Activated CD4-positive, alpha-beta memory T cell treated with anti-CD3 and anti-CD28 coated beads, Interleukin-2, amount 10 ng/mL, durations not matched to agents 7 days and 5 days (primary cell): ENCODE measurements at places on chromosomes 16 and 17. TPM values are rescaled to one million over a fixed set of nuclear protein-coding genes. Genes with fewer than 3 reads are reported as not detected.
A peak's percentile ranks its signal among the peaks of the same experiment; 100 is the strongest.

DNA sequence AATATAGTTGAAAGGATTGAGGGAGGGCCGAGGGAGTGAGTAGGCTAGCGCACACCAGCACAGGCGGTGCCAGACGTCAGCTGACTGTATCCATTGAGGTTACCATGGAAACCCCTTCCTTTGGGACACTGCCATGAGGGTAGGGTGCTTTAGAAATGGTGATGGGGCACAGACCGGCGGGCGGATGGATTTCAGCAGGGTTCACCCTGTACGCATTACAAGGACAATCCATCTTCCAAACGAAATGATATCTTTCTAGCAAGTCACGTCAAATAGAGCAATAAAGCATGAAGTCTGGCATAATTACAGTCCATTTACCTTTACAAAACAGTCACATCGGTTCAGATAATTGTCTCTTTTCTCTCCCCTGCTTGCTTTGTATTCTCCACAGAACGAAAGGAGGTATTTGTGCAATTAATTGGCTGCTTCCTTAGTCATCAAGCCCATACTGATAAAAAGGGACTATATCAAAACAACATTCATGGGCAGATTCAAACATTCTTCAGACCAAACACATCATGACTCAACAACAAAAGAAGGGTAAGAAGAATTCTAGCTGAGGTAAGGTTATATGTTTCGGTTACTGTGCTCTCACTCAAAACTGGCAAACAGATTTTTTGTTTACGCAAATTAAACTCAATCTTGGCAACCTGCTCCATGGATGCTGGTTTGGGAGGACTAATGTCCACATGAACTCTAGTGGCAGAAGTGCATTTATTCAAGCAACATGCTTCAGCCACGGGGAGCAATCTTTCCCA, 140.6 kb downstream of the CDK5R1 start:
- H3K27ac ChIP-seq = no peak overlapping the region
- H3K36me3 ChIP-seq = no peaks in the 10 kb centered on the region
- H3K4me3 ChIP-seq = no peak overlapping the region
- no peak for DNase-seq

The ATP2A1 gene
- 1.6 TPM for total RNA-seq

- H3K4me1 ChIP-seq = peaks cover 17% of the 10 kb centered on the region
- H3K4me3 ChIP-seq = no peak overlapping the region
- H3K36me3 ChIP-seq = no peaks in the 10 kb centered on the region
- H3K27ac ChIP-seq = no peak overlapping the region
- H3K27me3 ChIP-seq = peaks cover 48% of the 10 kb centered on the region
- DNase-seq = no peak
Measured at GRCh38 chr17:37702598-37702997, 42.3 kb downstream of the HNF1B start.

DNA sequence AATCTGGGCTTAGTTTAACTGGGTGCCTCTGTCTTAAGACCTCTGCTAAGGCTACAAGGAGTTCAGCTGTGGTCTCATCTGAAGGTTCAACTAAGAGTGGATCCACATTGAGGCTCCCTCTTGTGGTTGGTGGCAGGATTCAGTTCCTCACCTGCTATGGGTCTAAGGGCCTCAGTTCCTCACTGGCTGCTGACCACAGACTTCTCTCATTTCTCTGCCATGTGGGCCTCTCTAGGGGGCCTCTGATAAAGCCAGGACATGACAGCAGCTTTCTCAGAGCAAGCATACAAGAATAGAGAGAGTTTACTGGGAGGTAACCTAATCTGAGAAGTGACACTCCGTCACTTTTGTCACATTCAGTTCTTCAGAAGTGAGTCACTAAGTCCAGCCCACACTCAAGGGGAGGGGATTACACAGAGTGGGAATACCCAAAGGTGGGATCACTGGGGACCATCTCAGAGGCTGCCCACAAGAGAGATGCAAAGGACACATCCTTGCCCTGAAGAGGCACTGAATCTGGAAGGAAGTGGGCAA, 19.2 kb upstream of the ABAT start:
- peaks cover 5% of the 10 kb centered on the region for H3K4me1 ChIP-seq
- H3K4me3 ChIP-seq = no peak overlapping the region
- peak; percentile 50 for DNase-seq
- no peaks in the 10 kb centered on the region for H3K27me3 ChIP-seq
- H3K27ac ChIP-seq = no peak overlapping the region

DNA sequence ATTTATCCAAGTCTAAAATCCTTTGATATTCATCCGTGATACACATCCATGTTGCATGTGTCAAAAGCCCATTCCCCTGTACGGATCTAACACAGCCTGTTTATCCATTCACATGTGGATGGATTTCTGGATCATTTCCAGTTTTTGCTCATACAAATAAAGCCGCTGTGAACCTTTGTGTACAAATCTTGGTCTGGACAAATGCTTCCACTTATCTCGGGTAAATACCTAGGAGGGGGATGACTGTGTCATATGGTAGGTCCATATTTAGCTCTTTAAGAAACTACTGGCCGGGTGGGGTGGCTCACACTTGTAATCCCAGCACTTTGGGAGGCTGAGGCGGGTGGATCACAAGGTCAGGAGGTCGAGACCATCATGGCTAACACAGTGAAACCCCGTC, 6.3 kb upstream of the TBCD start:
- H3K36me3 ChIP-seq = peaks cover 13% of the 10 kb centered on the region
- peaks cover 2% of the 10 kb centered on the region for H3K27me3 ChIP-seq
- H3K4me1 ChIP-seq = no peaks in the 10 kb centered on the region
- no peak for DNase-seq

DNA sequence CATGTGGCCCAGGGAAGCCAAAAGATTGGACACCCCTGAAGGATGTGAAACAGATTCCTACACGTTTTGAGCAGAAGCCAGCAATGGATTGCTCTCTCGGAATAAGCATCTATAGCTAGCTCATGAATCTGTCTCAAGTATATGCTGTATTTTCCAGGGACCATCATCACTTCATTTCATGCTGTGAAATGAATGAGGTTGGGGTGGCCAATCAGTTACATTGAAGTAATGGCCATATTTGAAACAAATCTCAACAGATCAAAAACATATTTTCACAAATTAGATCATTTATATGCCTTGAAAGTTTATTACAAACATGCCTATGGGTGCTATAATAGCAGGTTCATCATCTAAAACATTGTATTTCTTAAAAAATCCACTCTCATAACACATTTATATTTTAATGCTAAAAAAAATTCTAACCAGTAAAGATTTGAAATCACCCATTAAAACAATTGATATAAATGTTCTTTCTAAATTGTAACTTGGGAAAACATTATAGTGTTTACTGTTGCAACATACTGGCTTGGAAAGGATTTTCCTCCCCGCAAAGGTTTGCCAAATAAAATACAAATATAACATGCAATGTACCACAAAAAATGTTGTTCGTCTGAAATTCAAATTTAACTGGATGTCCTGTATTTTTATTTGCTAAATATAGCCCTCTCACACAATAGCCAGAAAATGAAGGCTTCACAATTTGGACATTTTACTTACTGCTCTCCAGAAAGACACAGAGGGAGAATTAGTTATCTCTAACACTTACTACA, 743.6 kb downstream of the KCNJ2 start:
- no peaks in the 10 kb centered on the region for H3K4me1 ChIP-seq
- no peak overlapping the region for H3K27ac ChIP-seq
- H3K27me3 ChIP-seq = no peaks in the 10 kb centered on the region
- no peak overlapping the region for H3K4me3 ChIP-seq

GRCh38 chr17:10614536-10615155, 42.5 kb downstream of the MYH3 start:
- H3K27ac ChIP-seq = no peak overlapping the region
- no peaks in the 10 kb centered on the region for H3K4me1 ChIP-seq
- H3K36me3 ChIP-seq = no peaks in the 10 kb centered on the region
- H3K4me3 ChIP-seq = no peak overlapping the region

GRCh38 chr16:30996985-30997724, 12.1 kb downstream of the HSD3B7 start:
- peak overlapping the region; percentile 78 for H3K27ac ChIP-seq
- peaks cover 37% of the 10 kb centered on the region for H3K4me1 ChIP-seq
- peak overlapping the region; percentile 84 for H3K4me3 ChIP-seq
- DNase-seq = peak; percentile 88
- peaks cover 12% of the 10 kb centered on the region for H3K27me3 ChIP-seq
- H3K36me3 ChIP-seq = no peaks in the 10 kb centered on the region

DNA sequence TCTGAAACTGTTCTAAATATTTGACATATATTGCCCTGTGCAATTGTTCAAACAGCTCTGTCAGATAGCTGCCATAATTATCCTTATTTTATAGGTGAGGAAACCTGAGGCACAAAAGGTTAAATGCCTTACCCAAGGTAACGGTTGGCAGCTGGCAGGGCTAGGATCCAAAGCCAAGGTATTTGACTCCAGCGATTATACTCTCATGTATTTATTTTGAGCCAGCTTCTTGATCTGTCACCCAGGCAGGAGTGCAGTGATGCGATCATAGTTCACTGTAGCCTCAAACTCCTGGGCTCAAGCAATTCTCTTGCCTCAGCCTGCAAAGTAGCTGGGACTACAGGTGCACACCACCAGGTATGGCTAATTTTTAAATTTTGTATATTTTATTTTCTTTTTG, 7.2 kb downstream of the ENO3 start:
- no peaks in the 10 kb centered on the region for H3K27me3 ChIP-seq
- H3K4me1 ChIP-seq = peaks cover 3% of the 10 kb centered on the region
- peaks cover 22% of the 10 kb centered on the region for H3K36me3 ChIP-seq
- DNase-seq = no peak
- no peak overlapping the region for H3K27ac ChIP-seq
- no peak overlapping the region for H3K4me3 ChIP-seq

The MPP2 gene
- total RNA-seq = 0.65 TPM

The IL21R gene
- total RNA-seq = 29.2 TPM

GRCh38 chr16:55257966-55258613, 65.9 kb upstream of the IRX6 start:
- no peak overlapping the region for H3K4me3 ChIP-seq
- H3K27ac ChIP-seq = no peak overlapping the region
- peak; percentile 49 for DNase-seq
- H3K36me3 ChIP-seq = no peaks in the 10 kb centered on the region

The TEN1 gene
- total RNA-seq = 13.5 TPM

DNA sequence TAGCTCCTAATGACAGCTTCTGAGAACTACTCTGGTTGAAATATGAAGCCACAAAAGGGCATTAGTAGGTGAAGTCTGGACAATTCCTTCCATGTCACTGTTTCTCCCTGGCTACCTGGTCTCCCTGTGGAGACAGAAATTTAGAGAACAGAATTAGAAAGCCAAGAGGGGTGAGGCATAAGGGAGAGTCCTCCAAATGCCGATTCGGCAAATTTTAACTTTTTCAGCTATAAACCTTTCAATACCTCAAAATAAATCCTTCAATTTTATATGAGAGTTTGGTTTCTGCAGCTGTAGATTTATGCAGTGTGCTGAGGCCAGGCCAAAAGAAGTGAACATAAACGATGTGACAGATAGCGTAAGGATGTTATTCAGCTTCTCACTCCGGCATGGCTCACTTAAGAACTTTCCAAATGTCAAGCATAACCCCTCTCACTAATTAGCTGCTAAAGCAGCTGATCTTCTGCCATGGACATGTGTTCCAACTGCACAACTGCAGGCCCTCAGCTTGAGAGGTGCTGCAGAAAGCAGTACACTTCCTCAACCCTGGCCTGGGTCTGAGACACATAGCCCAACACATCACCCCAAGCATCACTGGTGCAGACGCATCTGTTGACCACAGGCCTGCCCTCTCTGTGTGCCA, 247.9 kb upstream of the SOX9 start:
- no peaks in the 10 kb centered on the region for H3K36me3 ChIP-seq
- no peak overlapping the region for H3K27ac ChIP-seq
- H3K4me1 ChIP-seq = no peaks in the 10 kb centered on the region
- no peak overlapping the region for H3K4me3 ChIP-seq
- no peak for DNase-seq
- no peaks in the 10 kb centered on the region for H3K27me3 ChIP-seq

DNA sequence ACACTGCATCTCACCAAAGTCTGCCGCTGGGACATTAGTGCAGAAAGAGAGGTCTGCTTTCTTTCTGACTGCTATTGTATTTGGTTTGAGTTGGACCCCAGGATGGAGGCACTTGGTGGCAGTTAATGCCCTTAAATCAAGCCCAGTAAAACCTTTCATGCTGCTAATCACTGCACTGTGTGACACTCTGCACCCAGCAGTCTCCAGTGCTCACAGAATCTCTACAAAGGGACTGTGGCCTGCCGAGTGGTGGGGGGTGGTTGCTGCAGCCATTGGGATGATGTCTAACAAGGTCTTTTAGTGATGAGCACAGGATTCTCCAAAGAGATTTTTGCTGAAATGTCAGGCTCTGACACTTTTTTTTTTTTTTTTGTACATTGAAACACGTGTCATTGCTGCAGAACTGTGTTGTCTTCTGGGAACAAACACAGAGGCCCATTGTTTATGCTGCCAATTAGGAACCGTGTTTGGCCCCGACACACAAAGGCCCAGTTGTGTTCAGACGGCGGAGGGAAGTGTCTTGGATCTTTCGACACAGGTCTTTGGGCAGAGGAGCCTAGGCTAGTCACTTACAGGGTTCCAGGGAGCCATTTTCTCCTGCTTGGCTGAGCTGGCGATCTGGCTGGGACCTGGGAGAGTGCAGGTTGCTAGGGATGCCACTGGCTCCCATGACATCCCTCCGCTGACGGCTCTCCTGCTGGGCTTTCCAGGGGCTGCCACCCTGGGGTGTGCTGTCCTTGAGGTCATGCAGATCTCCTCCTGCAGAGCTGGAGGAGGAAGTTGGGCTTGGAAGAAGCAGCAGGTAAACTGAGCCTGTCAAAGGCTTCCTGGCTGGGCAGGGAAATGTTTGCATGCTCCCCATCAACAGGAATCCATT, 16.2 kb upstream of the TNRC6C start:
- DNase-seq = no peak
- no peaks in the 10 kb centered on the region for H3K4me1 ChIP-seq
- H3K36me3 ChIP-seq = no peaks in the 10 kb centered on the region
- H3K4me3 ChIP-seq = no peak overlapping the region
- H3K27ac ChIP-seq = no peak overlapping the region
- peaks cover 18% of the 10 kb centered on the region for H3K27me3 ChIP-seq

DNA sequence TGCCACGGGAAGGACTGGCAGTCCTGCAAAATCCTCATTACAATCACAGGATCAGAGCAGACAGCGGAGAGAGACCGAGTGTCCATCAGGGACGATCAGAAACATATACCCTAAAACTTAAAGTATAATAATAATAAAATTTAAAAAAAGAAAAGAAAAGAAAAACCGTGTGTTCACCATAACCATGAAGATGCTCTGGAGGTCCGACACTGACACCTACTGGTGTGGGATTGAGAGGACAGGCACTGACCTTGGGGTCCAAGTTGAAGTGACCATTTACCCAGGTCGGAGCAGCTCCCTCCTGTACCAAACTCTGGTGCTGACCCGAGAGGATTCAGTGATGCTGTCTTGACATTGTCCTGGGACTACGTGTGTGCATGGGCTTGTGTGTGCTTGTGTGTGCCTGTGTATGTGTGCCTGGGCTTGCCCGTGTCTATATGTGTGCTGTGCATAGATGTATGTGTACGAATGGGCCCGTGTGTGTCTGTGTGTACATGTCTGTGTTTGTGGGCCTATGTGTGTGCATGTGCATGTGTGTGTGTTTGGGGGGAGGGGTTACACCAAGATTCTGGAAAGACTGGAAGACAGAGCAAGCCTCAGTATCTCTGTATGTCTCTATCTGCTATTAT, 10.0 kb upstream of the CD300LD start:
- H3K4me3 ChIP-seq = no peak overlapping the region
- peaks cover 17% of the 10 kb centered on the region for H3K4me1 ChIP-seq
- no peaks in the 10 kb centered on the region for H3K36me3 ChIP-seq
- DNase-seq = peak; percentile 51
